Cardiac muscle cell (in vitro differentiated cells and primary cell): ENCODE measurements at places on chromosomes 3 and 15.

DNA sequence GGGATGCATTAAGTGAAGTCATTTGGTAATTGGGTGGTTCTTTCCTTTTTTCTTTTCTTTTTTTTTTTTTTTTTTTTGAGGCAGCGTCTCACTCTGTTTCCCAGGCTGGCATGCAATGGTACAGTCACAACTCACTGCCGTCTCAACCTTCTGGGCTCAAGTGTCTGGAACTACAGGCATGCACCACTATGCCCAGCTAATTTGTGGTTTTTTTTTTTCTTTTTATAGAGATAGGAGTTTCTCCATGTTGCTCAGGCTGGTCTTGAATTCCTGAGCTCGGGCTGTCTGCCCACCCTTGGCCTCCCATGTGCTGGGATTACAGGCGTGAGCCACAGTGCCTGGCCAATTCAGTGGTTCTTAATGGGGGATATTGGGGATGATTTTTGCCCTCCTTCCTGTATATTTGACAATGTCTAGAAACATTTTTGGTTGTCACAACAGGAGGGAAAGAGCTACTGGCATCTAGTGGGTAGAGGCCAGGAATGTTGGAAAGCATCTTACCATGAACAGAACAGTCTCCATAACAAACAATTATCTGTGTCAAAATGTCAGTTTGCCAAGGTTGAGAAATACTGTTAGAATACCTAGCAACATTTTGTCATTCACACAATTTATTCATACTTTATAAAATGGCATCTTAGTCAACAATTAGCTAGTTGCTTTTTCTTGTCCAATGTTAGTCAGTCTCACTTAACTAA, 79.4 kb upstream of the CNTN3 start:
- DNase-seq, result no peak

DNA sequence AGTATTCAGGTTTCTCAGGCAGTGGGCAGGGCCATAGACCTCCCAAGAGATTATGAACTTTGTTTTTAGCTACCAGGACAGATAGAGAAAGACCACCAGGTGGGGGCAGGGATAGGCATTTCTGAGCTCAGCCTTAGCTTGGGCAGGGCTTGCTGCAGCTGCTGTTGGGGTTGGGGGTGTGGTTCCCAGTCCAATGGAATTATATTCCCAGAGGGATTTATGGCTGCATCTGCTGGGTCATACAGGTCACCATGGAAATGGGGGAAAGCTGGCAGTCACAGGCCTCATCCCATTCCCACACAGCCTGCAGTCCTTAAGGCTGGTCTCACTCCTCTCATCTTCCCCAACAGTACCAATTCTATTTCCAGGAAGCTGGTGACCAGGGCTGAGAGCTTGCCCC, 144.6 kb upstream of the ZPLD1 start:
- no peak for DNase-seq

DNA sequence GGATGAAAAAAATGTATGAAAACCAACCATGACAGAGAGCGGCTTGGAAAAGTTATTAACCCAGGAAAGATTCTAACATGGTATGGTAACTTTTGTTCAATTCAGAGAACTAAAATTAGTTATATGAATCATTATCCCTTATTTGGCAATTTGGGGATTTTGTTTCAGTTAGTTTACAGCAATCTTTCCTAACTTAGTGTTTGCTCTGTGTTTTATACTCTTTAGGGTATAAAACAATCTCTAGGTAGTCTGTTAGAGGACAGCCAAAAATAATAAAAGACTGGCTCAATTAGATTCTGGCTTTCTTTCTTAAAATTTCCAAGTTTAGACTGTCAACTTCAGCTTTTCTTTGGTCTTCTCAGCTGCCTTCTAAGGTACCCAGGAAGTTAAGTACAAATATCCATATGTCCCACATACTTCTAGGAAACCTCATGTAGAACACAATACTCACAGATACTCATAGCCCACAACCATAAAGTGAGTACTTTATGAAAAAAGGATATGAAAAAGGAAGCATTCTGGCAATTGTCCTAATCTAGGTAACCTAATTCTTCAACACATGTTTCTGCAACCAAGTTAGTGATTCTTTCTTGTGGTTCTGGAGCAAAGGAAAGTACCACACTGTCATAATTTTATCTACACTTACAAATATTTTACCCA, 849.3 kb downstream of the ROBO1 start:
- DNase-seq, result peak; percentile 24

GRCh38 chr3:143644370-143645089, 203.7 kb downstream of the SLC9A9 start:
- DNase-seq, result peak; percentile 83

GRCh38 chr15:40332113-40332781, 8.5 kb downstream of the CCDC9B start:
- DNase-seq, result no peak

GRCh38 chr3:14410503-14411165, 8.2 kb downstream of the SLC6A6 start:
- no peak for DNase-seq

- DNase-seq, result no peak
Measured at GRCh38 chr3:112365035-112365434, 32.1 kb downstream of the CD200 start.

GRCh38 chr3:178342111-178342510, 194.1 kb upstream of the KCNMB2 start:
- DNase-seq, result no peak

GRCh38 chr3:172259726-172260248, 188.5 kb downstream of the GHSR start:
- no peak for DNase-seq

DNA sequence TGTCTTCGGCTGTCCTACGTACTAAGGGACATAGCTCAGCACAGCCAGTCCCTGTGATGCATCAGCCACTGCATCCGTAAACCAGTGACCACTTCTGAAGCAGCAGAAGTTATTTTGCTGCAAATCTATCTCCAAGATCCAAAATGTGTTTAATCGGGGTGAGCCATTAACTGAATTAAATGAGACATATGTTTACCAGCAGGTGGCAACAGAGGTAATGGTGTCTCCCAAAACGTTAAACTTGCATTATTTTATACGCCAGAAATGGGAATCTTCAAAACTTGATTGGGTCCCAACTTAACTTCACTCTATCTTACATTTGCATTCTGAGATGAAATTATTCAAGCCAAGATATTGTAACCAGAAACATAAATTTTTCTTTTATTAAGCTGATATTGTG, 75.3 kb upstream of the BOC start:
- peak; percentile 63 for DNase-seq

DNA sequence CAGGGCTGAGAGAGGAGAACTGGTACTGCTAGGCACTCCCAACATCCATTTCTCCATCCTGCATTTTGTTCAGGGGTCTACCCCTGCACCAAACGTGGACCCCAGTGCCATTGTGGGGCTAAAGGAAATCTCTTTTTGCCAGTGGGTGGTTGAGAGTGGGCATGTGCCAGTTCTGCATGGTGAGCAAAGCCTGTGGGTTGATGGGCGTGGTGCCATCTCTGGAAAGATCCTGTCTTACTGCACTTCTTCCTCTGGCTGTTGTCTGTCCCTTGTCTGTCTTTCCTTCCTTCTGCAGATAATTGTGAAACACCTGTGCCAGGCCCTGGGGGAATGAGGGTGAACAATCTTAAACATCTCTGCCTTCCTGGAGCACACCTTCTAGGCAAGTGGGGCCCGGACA, 1.4 kb upstream of the RARRES1 start:
- DNase-seq, result no peak

- peak; percentile 20 for DNase-seq
Measured at GRCh38 chr3:43620831-43621655, 768 bp downstream of the ANO10 start.

DNA sequence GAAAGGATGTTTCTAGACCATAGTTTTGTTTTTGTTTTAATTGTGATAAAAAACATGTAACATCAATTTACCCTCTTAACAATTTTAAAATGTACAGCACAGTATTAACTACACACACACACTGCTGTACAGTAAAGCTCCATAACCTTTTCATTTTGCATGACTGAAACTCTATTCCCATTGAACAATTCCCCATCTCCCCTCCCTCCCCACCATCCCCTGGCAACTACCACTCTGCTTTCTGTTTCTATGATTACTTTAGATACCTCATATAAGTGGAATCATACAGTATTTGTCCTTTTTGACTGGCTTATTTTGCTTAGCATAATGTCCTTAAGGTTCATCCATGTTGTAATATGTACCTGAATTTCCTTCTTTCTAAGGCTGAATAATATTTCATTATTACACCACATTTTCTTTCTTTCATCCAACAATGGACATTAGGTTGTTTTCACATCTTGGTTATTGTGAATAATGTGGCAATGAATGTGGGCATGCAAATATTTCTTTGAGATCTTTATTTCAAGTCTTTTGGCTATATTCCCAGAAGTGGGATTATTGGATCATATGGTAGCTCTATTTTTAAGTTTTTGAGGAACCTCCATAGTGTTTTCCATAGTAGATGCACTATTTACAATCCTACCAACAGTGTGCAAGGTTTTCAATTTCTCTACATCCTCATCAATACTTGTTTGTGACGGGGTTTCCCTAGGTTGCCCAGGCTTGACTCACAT, 10.7 kb downstream of the CHST14 start:
- DNase-seq, result peak; percentile 29
